AG04450 (cell line): ENCODE measurements at places on chromosomes 2 and 18. TPM values are rescaled to one million over a fixed set of nuclear protein-coding genes. Genes with fewer than 3 reads are reported as not detected.

MARCHF7 gene
- polyA plus RNA-seq = 68.6 and 76.1 TPM in 2 replicates

CRIM1 gene
- 142 and 168 TPM in 2 replicates for polyA plus RNA-seq

SERPINB4 gene
- not detected in 2 replicates for polyA plus RNA-seq

EN1 gene
- not detected in 2 replicates for polyA plus RNA-seq

EPB41L3 gene
- 36.6 and 45.0 TPM in 2 replicates for polyA plus RNA-seq

ARHGEF4 gene
- polyA plus RNA-seq = 0.84 and 0.95 TPM in 2 replicates

STPG4 gene
- 0.05 and 0.14 TPM in 2 replicates for polyA plus RNA-seq

RAPGEF4 gene
- polyA plus RNA-seq = 0.63 and 1.3 TPM in 2 replicates

DNA sequence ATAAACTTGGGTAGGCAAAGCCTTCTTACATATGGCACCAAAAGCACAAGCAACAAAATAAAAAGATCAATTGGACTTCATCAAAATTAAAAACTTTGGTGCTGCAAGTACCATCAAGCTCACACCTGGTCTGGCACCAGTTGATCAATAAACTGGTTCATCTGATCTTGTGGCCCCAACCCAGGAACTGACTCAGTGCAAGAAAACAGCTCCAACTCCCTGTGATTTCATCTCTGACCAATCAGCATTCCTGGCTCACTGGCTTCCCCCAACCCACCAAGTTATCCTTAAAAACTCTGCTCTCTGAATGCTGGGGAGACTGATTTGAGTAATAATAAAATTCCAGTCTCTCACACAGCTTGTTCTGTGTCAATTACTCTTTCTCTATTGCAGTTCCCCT is 8.4 kb downstream of the EPG5 start:
- no peak for DNase-seq

DNA sequence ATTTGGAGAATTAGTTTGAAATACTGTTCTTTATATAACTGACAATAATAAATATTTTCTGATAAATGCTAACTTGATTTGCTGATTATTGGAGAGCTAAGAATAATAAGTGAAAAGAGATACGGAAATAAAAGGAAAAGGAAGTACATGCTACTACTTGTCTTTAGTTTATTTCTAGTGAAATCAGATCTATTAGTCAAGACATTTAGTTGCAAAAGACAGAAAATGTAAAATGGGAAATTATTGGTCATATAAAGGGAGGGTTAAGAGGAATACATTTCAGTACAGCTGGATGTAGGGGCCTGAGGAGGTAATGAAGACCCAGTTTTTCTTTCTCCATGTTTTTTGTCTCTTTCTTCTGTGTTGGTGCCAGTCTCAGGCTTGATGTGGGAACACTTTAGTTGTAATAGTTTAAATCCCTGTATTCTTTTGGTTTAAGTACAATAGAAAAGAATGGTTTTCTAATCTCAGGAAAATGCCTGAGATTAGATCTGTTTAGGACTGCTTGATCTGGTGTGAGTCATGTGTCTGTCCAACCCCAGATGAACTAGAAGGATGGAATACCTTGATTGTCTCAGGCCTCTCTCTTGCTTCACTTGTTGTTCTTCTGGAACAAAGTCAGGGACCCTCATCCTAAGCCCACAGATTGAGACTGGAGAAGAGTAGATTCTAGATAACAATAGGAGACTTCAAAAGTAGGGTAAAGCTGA is 58.0 kb downstream of the PLCL1 start:
- DNase-seq = no peak

DNA sequence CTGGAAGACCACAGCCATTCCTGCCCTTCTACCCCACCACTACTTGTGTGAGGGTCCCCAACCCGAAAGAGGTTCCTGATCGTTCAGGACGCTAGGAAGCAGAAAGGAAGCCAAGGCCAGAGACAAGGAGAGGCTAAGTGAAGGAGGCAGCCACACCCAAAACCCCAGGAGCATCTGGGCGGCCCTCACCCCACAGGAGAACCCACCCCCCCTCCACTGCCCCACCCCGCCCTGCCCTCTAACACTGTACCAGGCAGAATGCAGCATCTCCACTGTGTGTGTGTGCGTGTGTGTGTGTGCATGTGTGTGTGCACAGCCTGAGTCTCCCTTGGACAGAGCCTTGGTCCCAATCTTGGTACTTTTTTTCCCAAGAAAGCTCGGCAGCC is 207.5 kb upstream of the HAAO start:
- DNase-seq = no peak

- DNase-seq = no peak
Observed at GRCh38 chr2:185417111-185417510, 321.5 kb upstream of the FSIP2 start.

DNA sequence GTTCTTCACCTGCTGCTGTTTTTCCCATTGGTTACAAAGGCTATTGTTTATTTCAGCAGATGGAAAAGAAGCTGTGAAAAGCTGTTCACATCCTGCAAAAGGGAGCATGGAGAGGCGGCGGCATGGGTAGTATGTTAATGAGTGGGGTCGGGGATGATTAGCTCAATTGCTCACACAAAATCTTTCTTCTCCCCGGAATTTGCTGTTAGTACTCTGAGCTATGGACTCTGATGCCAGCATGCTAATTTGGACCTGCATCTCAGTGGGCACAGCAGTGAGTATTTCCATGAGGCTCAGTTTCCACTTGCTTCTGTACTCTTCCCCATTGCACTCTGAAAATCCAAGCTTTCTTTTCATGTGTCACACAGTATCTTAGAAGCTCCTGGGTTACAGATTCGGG is 61.6 kb downstream of the DNER start:
- no peak for DNase-seq

DNA sequence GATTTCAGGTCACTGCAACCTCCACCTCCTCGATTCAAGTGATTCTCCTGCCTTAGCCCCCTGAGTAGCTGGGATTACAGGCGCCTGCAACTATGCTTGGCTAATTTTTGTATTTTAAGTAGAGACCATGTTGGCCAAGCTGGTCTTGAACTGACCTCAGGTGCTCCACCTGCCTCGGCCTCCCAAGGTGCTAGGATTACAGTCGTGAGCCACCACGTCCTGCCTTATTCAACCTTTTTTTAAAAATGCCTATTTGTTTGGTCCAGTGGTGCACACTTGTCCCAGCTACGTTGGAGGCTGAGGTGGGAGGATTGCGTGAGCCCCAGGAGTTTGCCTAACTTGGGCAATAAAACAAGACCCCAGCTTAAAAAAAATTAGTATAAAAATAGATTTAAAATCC is 43.3 kb downstream of the CYP20A1 start:
- DNase-seq = no peak

GRCh38 chr2:178287652-178288344 is 93.5 kb downstream of the OSBPL6 start:
- no peak for DNase-seq

DNA sequence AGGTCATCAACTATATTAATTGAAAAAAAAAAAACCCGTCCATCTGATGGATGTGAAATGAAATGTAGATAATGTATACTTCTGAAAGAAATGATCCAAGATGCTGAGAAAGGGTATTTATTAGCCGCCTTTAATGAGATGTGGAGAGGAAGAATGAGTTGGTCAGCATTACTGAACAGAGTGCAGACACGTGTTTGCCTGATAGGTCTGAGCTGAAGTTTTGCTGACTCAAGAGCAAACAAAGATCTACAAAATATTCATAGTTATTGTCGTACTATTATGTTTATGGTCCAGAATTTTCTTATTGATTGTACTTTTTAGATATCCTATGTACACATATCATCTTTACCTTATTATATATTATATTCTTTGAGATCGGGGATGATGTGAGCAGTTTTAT is 235.3 kb downstream of the RDH14 start:
- no peak for DNase-seq
